B cell (primary cell): ENCODE measurements at places on chromosomes 1 and 21. TPM values are rescaled to one million over a fixed set of nuclear protein-coding genes. Genes with fewer than 3 reads are reported as not detected.
A peak's percentile ranks its signal among the peaks of the same experiment; 100 is the strongest.

DNA sequence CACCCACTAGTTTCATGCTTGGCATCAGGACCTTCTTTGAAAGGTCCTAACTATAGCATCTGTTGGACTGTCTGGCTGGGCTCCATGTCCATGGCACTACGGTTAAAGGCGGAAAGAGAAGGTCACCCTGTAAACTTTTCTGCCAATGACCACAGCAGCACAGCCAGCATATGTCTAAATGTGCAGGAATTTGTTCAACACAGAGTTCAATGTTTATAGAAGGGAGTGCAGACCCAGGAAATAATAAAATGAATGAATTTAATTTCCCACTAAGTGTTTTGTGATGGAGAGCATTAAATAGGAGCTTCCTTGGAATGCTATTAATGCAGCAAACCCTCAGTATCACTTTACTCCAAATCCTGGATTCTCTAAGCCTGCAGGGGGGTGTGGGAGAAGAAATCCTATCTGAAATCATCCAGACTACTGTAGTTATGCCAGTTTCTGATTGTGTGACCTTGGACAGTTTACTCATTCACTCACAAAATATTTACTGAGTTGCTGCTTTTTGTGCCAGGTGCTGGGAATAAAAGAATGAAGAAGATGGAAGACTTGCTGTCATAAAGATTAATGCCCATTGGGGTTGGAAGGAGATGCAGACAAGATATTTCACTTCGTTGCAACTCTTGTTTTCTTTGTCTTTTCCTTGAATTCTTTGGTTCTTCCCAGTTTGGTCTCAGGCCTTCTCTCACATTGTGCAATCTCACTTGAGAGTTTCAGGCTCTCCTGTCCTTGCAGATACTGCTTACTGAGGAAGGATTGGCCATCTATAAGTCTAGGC, 195.0 kb downstream of the ROR1 start:
- no peak for DNase-seq

GRCh38 chr1:75342786-75343185, 208.6 kb downstream of the LHX8 start:
- no peak for DNase-seq

Gene LBR
- 167 and 175 TPM in 2 replicates for total RNA-seq

- no peak for DNase-seq
These were observed 239.2 kb downstream of the ATG4C start for GRCh38 chr1:63023171-63023570.

Gene ANKRD34A
- total RNA-seq: 1.8 and 2.8 TPM in 2 replicates

DNA sequence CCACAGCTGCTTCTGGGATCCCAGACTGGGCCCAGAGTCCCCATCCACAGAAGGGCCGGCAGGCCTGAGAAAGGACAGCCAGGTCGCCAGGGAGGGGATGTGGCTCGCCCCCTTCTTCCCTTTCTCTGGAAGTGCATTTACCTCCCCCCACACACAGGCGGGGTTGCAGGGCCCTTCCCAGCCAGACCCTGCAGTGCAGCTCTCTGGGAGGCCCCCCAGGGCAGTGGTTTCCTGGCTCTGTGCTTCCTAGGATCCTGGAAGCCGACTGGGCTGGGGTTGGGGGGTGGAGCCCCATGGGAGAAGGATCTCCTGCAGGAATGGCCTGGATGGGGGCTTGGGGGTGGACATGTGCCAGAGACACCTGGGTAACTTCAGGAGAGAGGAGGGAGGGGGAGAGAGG, 4.2 kb upstream of the COL6A1 start:
- no peak for DNase-seq

Gene XPR1
- 22.3 and 22.8 TPM in 2 replicates for total RNA-seq

GRCh38 chr1:51576085-51576444, 40.8 kb upstream of the OSBPL9 start:
- no peak for DNase-seq

DNA sequence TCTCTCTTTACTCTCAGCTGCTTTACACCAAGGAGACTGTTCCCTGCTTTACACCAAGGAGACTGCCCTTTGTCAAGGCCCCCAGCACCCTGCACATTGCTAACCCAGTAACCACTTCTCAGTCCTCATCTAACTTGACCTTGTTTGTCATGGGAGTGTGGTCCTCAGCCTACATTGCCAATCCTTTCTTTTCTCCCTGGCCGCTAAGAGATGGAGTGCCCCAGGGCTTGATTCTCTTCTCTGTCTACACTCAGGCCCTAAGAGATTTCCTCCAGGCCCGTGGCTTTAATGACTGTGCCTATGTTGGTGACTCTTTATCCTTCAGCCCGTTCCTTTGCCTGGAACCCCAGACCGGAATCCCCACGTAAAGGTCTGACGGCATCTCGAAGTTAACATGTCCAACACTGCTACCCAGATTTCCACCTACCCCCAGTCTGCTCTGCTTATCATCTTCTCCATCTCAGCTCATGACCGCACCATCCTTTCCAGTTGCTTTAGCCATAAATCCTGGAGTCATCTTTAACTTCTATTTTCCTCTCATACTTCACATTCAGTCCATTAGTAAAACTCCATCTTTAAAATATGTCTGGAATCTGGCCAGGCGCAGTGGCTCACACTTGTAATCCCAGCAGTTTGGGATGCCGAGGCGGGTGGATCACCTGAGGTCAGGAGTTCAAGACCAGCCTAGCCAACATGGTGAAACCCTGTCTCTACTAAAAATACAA, 9.5 kb upstream of the SEMA4A start:
- DNase-seq: peak; percentile 23

Gene NR1I3
- not detected in 2 replicates for total RNA-seq

Gene RRP1
- total RNA-seq: 27.8 and 28.6 TPM in 2 replicates

DNA sequence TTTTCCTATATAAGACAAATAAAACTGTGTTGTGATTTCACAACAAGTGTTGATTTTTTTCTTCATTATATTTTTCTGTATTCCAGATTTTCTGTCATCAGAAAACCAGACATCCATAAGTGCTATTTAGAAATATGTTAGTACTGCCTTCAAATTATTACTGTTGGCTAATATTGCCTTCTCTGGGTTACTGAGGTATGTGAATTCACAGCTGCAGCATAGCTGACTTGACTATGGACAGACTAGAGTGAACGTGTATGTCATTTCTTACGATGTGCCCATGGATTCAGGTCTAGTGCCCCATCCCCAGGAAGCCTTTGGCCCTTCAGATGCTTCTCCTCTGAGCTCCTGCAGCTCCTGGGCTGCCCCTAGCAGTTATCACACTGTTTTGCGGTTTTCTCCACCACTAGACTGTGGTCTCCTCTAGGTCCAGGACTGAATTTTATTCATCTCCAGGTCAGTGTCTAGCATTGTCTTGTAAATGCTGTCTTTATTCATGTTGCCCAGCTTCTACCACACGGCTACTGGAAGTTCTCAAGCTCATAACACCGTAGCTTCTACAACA, 118.5 kb downstream of the FGGY start:
- no peak for DNase-seq

Gene SLC45A3
- total RNA-seq: 4.7 and 5.0 TPM in 2 replicates

Gene NLRP3
- 1.00 and 1.4 TPM in 2 replicates for total RNA-seq
